Activated CD4-positive, alpha-beta T cell treated with anti-CD3 and anti-CD28 coated beads for 48 hours (primary cell): ENCODE measurements at places on chromosomes 6 and 20.

GRCh38 chr6:109939654-109940053 is 38.5 kb upstream of the GPR6 start:
- no peak for DNase-seq

DNA sequence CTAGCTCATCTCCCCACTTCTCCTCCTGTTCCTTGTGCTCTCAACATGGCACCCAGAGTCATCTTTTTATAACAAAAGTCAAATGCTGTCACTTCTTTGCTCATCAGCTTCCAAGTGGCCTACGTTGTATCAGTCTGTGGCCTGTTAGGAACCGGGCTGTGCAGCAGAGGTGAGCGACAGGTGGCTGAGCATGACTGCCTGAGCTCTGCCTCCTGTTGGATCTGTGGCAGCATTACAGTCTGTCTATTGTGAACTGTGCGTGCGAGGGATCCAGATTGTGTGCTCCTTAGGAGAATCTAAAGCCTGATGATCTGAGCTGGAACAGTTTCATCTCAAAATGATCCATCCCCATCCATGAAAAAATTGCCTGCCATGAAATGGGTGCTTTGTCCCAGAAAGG is 129.6 kb downstream of the FNDC1 start:
- DNase-seq, result no peak

DNA sequence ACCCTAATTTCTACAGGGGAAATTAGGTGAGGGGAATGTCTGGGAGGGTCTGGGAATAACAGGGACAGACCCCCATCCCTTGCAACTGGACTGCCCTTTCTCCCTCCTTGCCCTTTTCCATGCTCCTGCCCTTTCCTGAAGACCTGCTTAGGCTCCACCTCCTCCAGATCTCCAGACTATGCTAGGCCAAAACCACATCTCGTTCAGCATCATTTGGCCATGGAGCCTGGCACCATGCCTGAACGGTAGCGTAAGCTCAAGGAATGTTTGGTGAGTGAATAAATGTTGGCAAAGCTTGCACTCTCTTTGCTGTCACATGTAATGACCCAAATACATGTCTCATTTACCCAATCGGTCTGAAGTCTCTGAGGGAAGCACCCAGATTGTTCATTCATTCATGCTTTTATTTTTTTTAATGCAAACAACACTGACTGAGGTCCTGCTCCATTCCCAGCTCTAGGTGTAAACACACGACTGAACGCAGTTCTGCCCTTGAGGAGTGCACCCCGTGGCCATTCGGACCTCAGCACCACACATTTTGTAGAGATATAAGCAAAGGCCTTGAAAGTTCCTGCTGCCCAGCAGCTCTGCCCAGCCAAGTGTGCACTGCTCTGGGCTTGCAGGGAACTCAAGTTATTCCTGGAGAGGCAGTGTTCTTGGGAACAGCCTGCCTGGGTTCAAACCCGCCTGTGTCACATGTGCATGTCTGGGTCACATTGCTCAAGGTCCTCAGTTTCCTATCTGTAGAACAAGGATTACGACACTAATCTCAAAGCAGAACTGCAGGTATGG is 1.1 kb upstream of the GRM4 start:
- no peak for DNase-seq

DNA sequence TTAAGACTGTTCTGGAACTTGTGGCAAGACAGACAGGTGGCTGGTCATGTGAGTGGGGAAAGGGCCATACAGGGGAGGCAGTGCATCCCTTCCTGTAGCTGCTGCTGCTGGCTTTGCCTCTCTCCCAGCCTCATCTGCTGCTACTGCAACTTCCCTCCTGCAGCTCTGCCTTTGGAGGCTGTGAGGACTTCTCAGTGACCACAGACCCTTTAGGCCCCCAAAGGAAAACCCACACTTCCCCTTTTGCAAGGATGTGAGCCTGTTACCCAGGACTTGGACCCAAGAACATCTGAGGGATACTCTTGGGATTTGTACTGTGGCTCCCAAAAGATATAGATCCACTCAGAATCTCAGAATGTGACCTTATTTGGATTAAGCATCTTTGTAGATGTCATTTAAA is 91.0 kb downstream of the TMEM170B start:
- no peak for DNase-seq

DNA sequence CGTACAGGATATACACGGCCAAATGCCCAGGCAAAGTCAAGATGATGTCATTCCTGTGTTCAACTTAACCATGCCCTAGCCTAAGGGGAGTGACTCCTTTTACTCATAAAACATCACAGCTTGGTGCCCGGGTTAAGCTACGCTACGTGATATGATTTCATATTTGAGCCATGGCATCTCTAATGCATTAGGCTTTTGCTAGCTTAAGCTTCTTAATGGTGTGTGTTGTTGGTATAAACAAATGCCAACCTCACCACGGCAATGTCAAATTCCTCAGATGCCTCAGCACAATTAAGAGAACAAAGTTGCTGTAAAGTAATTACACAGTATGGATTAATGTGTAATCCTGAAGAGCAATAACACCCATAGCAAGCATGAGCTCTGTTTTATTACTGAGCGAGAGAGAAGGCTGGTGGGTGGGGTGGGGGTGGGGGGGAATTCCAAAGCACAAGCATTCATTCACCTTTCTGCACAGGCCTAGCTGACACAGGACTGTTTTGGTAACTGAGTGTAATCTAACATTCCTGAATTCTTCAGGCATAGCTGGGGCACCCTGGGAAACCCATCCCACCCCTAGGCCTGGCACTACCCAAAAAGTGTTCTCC is 44.7 kb upstream of the CNKSR3 start:
- DNase-seq, result no peak

- no peak for DNase-seq
These were observed 64.1 kb downstream of the FAM50B start for GRCh38 chr6:3913077-3913957.

DNA sequence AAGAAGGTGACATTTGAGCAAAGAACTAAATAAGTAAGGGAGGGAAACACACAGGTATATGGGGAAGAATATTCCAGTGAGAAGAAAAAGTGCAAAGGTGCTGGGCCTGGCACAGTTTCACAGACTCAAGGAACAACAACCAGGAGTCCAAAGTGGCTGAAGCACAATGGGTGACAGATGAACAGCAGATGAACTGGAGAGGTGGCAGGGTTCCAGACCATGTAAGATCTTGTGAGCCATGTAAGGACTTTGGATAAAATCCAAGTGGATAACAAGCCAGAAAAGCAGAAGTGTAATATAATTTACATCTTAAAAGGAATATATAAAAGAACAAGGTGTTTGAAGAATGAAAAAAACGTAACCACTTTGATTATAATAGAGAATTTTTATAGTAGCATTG is 87.9 kb downstream of the MMS22L start:
- no peak for DNase-seq

DNA sequence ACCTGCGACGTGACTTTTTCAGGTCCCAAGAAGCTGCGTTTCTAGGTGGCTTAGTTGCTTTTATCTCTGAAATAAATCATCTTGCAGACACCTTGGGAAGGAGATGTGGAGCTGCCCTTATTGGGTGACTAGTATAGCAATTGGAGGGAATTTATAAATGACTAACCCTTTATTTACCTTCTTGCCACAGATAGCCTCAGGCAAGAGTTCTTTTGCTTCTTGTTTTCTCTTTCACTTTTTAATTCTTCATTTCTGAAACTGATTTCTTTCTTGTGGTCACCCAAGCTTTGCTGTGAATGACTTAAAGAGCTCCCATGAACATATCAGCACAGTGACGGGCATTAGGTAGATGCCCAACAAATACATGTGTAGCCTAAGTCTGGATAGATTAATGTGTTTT is 3.0 kb downstream of the ADGRF4 start:
- DNase-seq, result no peak

GRCh38 chr20:10408108-10408813 is 25.8 kb downstream of the MKKS start:
- no peak for DNase-seq

GRCh38 chr6:12440981-12441380 is 150.8 kb downstream of the EDN1 start:
- DNase-seq, result no peak

- no peak for DNase-seq
These were observed 19.7 kb upstream of the HLA-DRB1 start for GRCh38 chr6:32609391-32609730.

DNA sequence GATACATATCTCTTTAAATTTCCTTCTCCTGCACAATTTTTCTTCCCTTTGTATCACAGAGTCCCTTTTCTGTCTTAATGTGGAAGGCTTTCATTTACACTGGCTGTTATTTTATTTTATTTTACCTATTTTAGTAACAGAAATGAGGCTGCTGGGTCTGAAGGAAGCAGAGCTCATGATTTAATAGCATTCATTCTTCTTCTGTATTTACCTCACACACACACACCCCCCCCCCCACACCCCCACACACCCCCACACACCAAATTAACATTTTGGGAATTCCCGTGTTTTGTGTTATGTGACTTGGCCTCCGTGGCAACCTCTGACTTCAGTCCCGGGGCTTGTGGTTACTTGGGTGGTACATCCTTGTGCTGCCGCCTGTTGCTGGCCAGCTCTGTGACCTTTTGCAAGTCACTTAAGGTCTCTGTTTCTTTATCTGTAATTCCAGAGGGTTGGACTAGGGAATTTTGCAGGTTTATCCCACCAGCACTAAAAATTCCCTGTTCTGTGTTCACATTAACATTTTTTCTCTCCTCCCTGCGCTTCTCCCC is 108.8 kb downstream of the TIAM2 start:
- no peak for DNase-seq

DNA sequence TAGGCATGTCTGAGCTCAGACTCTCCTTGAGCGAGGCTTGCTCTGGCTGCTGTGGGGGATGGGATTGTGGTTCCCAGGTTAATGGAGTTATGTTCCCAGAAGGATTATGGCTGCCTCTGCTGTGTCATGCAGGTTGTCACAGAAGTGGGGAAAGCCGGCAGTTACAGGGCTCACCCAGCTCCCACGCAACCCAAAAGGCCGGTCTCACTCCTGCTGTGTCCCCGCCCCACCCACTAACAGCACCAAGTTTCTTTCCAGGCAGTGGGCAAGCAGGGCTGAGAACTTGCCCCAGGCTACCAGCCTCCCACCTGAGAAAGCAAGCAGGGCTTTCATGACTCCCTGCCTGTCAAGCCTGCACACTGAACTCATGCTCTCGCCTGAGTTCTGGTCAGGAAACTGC is 750.5 kb downstream of the FRK start:
- no peak for DNase-seq

GRCh38 chr20:24066076-24066700 is 77.6 kb upstream of the GGTLC1 start:
- DNase-seq, result peak; percentile 28

DNA sequence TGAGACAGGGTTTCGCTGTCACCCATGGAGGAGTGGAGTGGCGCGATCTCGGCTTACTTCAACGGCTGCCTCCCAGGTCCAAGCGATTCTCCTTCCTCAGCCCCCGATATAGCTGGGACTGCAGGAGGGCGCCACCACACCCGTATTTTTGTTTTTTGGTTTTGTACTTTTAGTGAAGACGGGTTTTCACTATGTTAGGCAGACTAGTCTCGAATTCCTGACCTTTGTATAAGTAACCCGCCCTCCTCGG is 115.4 kb upstream of the BTN3A2 start:
- DNase-seq, result no peak

DNA sequence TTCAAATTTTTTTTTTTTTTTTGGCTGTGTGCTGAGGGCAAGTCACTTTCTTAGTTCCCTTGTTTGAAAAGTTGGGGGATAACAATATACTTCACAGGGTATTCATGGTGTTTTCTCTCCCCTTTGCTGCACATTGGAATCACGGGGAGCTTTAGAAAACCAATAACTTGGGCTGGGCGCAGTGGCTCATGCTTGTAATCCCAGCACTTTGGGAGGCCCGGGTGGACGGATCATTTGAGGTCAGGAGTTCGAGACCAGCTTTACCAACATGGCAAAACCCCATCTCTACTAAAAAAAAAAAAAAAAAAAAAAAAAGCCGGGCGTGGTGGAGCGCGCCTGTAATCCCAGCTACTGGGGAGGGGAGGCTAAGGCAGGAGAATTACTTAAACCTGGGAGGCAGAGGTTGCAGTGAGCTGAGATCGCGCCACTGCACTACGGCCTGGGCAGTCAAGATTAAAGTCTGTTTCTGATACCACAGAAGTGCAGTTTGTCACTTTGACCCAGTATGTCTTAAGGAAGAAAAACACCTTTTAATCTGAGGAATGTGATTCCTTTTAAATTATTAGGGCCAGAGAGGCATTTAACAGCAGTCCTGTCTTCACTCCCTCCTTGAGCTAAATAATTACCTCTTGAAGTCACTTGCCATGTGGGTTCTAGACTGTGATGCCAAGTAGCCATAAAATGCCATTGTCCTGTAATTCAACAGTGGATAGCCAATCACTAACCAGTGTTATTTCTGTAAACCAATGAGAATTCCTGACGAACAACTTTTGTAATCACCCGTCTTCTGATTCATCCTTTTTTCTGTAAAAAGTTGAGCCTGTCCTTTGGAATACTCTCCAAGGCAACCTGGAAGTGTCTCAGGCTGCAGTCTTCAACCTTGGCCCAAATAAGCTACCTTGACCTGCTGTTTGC is 16.1 kb downstream of the SRSF3 start:
- no peak for DNase-seq

DNA sequence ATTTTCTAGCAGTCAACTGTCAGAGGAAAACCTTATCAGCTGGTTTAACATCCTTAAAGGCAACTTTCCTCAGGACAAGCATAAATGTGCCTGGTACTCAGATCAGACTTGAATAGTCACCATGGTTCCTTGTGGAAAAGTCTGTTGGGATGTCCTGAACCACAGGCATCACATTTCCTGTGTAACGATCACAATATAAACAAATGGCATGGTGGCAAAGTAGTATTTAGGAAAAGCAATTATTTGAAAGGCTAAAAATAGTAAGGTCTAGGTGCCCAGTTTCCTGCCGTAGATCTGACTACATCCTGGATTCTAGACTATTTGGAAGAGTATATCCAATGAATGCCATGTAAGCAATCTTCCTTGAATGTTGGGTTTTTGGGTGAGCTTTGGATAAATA is 271.9 kb upstream of the AGPAT4 start:
- DNase-seq, result no peak

DNA sequence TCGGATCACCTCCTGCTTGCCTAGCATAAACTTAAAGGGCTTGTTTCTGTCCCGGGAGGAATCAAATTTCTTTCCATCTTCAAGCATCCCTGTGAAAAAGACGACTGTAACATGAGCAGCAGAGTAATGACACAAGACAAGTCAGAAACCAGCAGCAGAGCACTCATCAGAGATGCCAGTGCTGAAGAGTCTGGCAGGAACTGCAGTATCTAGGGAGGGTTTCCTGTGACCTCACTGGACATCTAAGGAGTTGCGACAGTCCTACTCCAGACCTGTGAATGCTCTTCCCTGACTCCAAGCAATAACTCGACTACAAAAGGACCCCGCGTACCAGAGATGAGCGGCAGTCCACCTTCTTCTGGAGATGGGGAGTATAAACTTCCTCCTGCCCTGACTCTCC is 17.3 kb downstream of the FKBP1A start:
- DNase-seq, result no peak

DNA sequence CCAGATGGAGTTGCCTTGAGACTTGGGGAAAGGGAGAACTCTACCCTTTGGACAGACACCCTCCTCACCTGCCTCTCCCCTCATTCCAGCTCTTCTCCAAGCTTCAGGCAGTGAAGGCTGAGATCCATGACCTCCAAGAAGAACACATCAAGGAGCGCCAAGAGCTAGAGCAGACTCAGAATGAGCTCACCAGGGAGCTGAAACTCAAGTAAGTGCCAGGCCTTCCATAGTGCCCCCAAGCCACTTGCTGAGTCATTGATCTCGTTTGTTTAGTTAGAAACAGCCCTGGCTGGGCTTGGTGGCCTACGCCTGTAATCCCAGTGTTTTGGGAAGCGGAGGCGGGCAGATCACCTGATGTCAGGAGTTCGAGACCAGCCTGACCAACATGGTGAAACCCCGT is 39.2 kb downstream of the KIF3B start:
- no peak for DNase-seq

GRCh38 chr20:45545754-45546453 is 1.3 kb downstream of the EPPIN start:
- no peak for DNase-seq

- no peak for DNase-seq
These were observed 448.6 kb upstream of the CDH4 start for GRCh38 chr20:60803335-60804055.
